ENCODE measurements at places on chromosomes 16 and 17.

GRCh38 chr16:6047325-6047724, 949.7 kb upstream of the EEF2KMT start:
- no peak for DNase-seq

DNA sequence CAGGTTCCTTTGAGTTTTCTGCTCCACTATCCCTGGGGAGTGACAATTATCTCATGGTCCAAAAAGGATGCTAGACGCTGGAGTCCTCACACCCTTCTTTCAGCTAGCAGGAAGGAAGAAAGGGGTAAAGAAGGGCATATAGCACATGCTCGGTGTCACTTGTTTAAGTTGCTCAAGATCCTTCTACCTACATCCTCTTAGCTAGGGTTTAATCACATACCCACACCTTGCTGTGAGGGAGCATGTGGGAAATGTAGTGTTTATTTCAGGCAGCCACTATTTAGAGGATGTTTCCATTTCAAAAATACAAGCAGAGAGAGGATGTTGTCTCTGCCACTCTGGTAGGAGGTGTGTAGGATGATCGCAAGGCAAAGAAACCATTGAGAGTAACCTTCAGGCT, 4.5 kb downstream of the PRKCB start:
- DNase-seq, result no peak

DNA sequence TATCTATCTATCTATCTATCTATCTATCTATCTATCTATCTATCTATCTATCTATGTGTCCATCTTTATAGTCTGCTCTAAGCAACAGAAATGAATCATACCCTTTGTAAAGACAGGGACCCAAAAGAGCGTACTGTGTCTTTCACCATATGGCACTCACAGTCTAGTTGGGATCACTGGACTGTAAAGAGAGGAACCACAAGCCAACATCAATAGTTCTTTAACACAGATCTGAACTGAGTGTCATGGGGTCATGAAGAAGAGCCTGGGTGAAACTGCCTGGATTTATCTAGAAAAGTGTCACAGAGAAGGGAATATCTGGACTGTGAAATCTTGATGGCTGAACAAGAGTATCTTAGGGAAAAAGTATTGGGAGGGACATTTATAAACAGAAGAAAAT, 619.1 kb upstream of the SOX9 start:
- DNase-seq, result no peak

- DNase-seq, result no peak
Observed at GRCh38 chr16:57612494-57612893, 15.9 kb upstream of the ADGRG1 start.

DNA sequence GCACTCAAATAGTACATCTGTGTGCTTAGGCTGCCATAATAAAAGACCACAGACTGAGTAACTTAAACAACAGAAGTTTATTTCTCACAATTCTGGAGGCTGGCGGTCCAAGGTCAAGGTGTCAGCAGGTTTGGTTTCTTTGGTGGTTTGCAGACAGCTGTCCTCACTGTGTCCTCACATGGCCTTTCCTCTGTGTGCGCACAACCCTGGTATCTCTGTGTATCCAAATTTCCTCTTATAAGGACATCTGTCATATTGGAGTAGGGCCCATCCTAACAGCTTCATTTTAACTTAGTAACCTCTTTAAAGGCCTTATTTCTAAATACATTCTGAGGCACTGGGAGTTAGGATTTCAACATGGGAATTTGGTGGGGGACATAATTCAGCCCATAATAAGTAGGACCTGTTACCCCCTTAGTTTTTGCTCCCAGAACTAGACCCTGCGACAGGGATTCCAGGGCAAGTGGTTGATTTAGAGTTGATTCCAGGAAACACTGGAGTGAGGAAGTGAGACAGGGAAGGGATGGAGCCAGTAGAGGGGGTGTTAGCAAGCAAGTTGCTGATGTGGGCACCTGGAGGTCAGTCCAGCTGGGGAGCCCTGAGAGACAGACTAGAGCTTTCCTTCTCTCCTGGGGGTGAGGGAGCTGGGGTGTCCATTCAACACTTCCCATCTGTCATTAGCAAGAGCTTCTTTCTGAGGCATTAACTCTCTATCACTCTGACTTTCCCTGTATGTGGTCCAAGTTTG, 10.9 kb upstream of the ALKBH5 start:
- no peak for DNase-seq

DNA sequence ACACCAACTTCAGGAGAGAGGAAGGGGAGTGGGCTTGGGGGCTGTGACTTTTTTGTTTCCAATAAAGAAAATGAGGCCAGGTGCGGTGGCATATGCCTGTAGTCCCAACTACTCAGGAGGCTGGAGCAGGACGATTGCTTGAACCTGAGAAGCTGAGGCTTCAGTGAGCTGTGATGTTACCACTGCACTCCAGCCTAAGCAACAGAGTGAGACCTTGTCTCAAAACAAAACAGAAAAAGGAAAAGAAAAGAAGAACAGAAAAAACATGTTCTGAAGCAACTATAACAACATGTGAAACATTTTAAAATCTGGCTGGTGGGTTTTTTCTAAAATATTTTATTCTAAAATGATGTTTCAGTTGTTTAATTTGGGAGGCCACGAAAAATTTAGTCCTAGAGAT, 554.0 kb upstream of the ZFHX3 start:
- no peak for DNase-seq

GRCh38 chr17:50169121-50169764, 3.4 kb downstream of the SGCA start:
- peak; percentile 94 for DNase-seq

DNA sequence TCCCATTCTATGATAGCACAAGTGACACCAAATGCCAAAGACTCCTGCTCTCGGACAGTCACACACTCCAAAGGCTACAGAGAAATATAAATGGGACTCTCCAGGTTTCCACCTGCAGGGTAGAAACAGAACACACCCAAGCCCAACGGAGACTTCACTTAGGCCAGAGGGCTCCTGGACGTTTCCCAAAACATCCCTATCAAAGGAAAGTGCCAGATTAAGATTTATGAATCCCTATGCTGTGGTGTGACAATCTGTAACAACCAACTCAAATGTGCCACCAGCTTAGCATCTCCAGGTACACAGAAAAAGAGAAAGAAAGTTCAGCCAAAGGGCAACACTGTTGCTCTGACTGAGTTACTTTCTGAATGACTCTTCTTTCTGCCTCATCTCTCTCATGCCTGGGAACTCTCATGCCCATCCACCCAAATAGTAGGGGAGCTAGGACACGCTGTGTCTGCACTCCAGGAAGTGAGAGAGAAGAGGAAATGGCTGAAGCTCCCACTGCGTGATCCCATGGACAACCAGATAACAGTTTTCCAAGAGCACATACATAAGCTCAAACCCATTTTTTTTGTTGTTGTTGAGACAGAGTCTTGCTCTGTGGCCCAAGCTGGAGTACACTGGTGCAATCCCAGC, 49.7 kb downstream of the SMG6 start:
- DNase-seq, result no peak

DNA sequence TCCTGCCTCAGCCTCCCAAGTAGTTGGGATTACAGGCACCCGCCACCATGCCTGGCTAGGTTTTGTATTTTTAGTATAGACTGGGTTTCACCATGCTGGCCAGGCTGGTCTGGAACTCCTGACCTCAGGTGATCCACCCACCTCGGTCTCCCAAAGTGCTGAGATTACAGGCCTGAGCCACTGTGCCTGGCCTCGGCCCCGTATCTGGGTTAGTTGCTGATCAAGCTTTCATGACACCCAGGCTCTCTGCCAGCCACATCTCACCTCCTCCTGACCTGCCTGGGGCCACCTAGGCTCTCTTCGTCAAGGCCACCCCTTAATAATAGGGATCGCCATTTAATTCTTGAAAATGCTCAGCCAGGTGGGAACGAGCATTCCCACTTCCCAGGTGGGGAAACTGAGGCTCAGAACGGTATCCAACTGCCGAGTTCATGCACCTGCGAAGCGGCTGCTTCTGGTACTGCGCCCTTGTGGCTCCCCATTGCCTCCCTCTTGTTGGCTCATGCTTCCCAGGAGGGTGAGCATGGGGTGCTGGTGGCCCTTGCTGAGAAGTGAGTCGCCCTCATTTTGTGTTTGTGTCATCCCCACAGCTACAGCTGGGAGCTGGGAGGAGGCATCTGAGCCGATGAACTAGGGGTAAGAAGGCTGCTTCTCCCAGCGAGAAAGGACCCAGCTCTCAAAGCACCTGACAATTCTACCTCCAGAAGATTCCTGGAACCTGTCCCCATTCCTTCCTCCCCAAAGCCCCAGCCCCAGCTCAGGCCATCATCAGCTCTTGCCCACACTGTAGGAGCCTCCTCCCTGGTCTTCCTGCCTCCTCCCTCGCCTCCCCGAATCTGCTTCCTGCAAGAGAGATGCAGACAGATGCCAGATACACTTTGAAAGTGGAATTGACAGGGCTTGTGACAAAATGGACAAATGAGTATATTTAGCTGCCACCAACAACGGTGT, 17.3 kb upstream of the SNN start:
- DNase-seq, result no peak

All from retina (tissue), 1 donor.